NCI-H187 (cell line): ENCODE measurements at places on chromosomes 5 and 9.

GRCh38 chr9:127509261-127509954 is 58.1 kb downstream of the LRSAM1 start:
- DNase-seq: no peak

- no peak for DNase-seq
Observed at GRCh38 chr5:73007051-73007450, 51.2 kb downstream of the FCHO2 start.

DNA sequence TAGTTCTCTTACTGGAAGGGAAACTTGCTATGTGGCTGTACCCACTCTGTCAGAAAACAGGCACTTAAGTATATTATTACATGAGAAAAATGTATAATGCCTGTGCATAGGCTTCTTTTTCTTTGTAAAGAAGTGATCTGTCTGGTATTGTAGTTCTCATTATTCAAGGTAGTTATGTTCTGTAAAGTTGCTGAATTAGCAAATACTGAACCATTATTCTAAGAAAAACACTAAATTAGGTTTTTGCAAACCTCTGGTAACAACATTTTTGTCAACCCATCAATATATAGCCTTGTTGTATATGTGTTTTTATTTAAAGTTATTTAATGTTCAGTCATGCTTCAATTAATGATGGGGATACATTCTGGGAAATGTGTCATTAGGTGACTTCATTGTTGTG is 8.8 kb downstream of the RAD17 start:
- DNase-seq: no peak

- DNase-seq: no peak
Observed at GRCh38 chr9:121048618-121049017, 1.5 kb downstream of the C5 start.

- no peak for DNase-seq
Observed at GRCh38 chr5:56025151-56025885, 30.6 kb upstream of the IL6ST start.
